ENCODE measurements at places on chromosomes 1 and 21.

DNA sequence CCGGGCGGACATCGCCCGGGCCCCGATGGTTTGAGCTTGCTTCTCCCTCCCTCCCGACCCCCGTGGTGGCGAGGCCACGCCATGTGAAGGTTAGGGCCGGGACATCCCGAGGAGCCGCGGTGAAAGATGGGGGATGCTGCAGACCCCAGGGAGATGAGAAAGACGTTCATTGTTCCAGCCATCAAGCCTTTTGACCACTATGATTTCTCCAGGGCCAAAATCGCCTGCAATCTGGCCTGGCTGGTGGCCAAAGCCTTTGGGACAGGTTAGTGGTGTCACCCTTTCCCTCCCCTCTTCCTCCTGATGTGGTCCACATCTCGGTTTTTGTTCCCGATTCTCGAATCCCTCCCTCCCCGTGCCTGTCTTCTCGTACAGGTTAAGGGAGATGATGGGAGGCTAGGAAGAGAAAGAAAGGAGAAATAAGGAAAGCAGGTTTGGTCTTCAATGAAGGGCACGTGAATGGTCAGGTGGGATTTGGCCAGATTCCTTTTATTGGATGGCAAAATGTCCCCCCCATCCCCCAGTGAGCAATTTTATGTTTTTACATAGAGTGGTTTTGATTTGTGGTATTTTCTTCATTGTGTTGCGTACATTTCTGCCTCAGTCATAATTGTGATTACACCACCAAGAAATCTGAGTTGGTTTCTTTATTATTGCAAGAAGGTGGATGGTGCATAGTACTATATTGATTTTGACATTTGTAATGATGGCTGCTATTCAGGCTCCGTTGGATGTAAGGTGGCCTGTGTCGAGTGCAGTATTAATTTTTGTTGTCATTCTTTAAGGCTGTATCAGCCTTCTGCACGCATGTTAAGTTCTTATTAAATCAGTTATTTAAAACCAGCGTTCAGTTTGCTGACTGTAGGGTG lies 1.2 kb downstream of the CAMSAP2 start:
- DNase-seq, result no peak

- DNase-seq, result peak; percentile 54
Measured at GRCh38 chr1:25549273-25550154, 6.1 kb downstream of the LDLRAP1 start.

DNA sequence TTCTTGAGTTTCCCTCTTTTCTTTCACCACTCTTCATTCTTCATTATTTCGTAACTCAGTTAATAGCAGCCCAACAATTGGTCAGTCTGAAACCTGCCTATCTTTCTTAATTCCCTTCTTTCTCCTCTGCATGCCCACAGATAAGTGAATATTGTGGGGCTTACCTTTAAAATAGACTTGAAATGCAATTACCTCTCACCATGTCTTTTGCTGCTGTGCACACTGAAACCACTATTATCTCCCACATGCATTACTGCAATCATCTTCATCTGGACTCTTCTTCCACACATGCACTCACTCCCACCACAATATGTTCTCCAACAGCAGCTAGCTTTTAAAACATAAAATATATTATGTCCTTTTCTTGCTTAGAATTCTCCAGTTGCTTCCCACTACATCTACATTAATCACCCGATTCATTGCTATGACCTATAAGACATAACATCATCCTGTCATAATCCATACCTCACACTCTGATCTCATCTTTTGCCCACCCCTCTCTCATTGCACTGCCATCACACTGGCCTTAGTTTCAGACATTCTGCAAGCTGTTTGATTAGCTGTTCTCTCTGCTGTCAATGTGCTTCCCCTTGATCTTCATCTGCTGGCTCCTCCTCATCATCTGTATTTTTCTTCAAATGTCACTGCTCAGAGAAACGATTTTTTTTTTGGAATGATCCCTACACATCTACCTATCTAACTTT lies 304.8 kb downstream of the PTPRC start:
- no peak for DNase-seq

DNA sequence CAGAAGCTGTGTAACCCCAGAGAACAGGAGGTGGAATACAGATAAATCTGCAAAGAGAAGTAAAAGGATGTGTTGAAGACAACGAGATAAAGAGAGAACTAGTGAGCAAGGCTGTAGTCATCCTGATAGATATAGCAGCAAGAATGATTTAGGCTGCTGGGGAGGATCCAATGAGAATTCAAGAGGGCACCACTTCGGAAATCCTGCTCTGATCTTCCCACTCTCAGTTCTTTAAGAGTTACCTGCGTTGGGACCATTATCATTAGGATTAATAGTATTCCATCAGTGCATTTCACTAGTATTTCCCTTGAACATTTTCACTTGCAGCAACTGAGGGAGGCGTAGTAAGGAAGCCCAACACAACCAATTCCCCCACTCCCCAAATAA lies at the start of gene BRINP3:
BRINP3 (minus strand) TSS at position 103 of the 387 bp plus-strand sequence.
- DNase-seq, result no peak

- no peak for DNase-seq
Measured at GRCh38 chr1:224430511-224431113, 4.0 kb downstream of the WDR26 start.

DNA sequence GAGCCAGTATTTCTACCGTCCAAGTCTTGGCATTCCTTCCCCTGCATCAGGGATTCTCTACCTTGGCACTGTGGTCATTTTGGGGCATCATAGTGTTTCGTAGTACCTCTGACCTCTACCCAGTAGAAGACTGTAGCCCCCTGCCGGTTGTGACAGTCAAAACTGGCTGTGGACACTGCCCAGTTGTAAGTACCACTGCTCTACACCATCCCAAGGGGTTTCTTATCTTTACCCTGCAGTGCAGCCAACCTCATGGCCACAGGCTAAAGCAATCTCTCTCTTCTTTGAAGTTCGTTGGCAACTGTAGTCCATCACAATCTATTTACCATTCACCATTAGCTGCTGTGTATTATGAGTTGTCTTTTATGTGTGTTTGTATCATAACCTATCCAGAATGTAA lies 29.3 kb upstream of the ERO1B start:
- DNase-seq, result no peak

GRCh38 chr1:112105557-112105956 lies 116.1 kb upstream of the KCND3 start:
- no peak for DNase-seq

DNA sequence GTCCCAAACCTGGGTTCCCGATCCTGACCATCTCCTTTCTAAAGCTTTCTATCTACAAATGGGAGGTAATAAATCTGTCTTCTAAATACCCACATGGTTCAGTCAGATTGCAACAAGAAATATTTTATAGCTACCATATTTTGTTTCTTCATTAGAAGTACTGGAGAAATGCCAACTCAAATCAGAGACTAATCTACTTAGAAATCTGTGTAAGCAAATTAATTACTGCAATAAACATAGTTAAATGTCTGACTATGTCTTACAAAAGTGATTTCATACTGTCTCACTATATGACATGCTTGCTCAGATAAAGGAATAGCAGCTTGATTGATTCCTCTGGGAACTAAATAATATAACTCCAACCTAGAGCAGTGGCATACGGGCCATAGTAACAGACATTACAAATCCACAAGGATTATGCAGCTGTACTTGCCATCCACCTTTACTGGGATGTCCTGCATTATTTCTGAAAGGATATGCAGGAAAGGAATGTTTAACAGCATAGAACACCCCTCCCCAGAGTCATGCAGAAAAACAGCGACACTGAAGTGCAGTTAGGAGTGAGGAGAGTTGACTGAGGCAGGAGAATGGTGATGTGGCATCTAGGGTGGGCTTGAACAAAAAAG lies 80.3 kb downstream of the PCNX2 start:
- no peak for DNase-seq

GRCh38 chr1:20174937-20175666 lies 10.8 kb upstream of the UBXN10 start:
- DNase-seq, result no peak

- DNase-seq, result no peak
Measured at GRCh38 chr1:101198842-101199636, 37.8 kb upstream of the S1PR1 start.

DNA sequence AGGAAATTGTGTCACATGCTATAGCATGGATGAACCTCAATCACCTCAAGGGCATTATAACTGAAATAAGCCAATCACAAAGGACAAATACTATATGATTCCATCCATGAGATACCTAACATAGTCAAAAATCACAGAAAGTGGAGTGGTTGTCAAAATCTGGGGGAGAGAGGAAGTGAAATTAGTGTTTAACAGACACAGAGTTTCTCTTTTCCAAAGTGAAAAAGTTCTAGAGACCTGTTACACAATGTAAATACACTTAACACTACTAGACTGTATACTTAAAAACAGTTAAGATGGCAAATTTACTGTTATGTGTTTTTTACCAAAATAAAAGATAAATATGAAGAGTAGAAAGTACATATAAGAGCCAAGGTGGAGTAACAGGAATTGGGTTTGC lies 31.8 kb downstream of the ZNF644 start:
- no peak for DNase-seq

DNA sequence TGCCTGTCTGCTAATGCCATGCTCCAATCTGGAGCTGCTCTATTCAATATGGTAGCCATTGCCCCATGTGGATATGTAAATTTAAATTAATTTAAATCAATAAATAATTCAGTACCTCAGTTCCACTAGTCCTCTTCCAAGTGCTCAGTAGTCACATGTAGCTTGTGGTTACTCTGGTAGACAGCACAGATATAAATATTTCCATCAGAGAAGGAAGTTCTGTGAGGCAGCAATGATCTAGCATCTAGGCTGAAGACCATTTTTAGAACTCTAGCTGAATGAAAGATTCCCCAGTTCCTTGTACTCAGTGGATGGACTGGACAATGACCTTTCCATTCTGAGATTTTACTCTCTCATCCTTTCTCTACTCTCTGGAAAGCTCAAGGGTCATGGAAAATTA lies 25.8 kb upstream of the CAPZB start:
- no peak for DNase-seq

DNA sequence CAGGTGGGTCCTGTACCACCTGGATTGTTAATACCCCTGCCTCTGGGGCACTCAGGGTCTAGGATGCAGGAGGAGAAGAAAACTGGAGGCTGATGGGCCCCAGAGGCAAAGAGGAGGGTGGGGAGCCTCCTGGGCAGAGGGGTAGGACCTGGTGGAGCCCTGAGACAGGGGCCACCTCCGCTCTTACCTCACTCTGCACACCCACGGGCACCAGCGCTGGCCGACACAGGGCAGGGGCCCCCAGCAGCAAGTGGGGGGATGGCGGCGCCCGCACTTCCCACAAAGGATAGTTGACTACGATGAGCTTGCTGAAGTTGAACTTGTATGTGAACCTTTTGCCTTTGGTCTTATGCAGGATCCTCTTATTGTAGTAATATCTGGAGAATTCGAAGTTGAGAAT lies 1.1 kb downstream of the ETV3L start:
- DNase-seq, result no peak

- DNase-seq, result no peak
Measured at GRCh38 chr1:90162216-90162615, 167.3 kb downstream of the ZNF326 start.

DNA sequence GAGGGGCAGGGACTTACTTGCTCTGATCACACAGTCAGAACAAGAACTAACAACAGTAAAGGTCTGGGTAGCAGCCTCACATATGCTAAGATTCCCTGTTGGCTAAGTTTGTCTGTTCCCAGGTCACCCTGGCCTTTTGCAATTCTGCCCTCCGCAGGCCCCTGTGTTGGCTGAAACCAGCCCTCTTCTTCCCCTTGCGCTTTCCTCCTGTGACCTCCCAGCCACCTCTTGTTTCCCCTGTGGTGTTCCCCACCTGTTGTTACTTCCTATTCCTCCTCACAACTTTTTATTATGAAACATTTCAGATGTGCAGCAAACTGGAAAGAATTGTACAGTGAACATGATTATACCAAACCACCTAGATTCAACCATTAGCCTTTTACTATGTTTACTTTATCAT lies 23.4 kb downstream of the MAPKAPK2 start:
- no peak for DNase-seq

DNA sequence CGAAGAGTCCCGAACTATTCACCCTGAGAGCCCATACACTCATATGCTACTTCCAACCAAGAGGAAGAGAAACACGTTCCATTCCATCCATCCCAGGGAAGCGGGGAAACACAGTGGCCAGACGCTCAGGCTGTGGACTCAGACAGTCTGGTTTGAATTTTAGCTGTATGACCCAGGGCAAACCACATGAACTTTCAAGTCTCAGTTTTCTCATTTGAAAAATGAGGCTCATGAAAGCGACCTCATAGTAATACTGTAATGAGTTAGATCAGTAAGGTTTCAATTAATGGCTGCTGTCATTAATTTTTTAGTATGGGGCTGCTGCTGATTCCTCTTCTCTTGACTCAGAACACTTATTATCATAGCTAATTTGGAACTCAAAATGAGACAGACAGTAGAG lies 1.5 kb downstream of the FCRL4 start:
- no peak for DNase-seq

GRCh38 chr1:43451157-43451591 lies 2.6 kb downstream of the HYI start:
- DNase-seq, result no peak

DNA sequence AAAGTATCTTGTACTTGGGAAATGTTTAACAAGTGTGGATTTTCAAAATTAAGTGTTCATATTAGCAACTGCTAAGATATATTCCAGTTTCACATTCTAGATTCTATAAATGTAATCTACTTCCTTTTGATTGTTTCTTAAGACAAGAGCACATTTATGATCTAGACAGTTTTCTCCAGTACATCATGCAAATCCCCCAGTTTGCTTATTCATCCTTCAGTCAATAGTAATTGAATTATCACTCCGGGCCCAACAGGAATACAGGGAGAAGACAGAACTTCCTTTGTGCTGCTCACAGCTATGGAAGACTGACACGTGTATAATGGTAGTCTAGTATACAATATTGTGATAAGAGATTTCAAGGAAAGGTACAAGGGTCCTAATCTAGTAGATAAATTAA lies 14.5 kb downstream of the PLA2G4A start:
- no peak for DNase-seq

- DNase-seq, result peak; percentile 9
Measured at GRCh38 chr1:210143465-210144062, 89.0 kb upstream of the SERTAD4 start.

DNA sequence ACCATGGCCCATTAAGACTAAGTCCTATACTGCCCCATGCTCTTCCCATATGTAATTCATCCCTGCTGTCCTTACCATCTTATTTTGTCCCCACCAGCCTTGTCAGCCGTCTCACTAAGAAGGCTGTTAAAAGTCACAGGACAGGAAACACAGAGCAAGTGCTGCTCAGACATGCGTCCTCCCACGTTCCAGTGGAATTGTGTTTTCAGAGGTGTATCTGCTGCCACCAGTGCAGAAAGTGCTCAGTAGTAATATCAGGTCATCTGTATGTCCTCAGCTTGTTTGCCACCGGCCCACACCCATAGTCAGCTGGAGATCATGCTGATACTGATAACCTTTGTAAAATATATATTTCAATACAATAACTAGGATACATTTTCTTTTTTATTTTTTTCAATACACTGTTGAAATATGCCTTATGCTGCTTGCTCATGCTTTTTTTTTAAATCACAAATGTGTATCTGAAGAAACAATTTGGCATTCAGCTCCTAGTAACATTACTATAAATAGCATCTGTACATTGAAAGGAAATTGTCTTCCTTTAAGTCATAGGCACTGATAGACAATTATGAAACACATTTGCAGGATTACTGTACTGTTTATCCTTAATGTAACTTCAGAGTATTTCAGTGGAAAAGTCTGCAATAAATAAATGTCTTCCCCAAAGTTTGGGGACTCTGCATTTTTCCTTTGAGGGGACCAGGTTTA lies 156.9 kb downstream of the EDEM3 start:
- DNase-seq, result no peak

GRCh38 chr1:90386899-90387720 lies 330.0 kb downstream of the BARHL2 start:
- DNase-seq, result no peak

Data from stimulated activated CD4-positive, alpha-beta T cell treated with anti-CD3 and anti-CD28 coated beads, Interleukin-1b, Interleukin-23, amount 100 ng/mL, for 1 hour (primary cell).